ENCODE measurements at places on chromosomes 3 and 15.

- DNase-seq = no peak
These were observed 18.0 kb downstream of the TNIK start for GRCh38 chr3:171442184-171442583.

- DNase-seq = no peak
These were observed 3.3 kb upstream of the SKIC8 start for GRCh38 chr15:78302579-78303312.

GRCh38 chr3:157261000-157261399 lies 101.1 kb upstream of the CCNL1 start:
- no peak for DNase-seq

- no peak for DNase-seq
These were observed 262.7 kb downstream of the ZBTB20 start for GRCh38 chr3:114884213-114884923.

GRCh38 chr3:19547665-19548464 lies 386.2 kb downstream of the EFHB start:
- no peak for DNase-seq

DNA sequence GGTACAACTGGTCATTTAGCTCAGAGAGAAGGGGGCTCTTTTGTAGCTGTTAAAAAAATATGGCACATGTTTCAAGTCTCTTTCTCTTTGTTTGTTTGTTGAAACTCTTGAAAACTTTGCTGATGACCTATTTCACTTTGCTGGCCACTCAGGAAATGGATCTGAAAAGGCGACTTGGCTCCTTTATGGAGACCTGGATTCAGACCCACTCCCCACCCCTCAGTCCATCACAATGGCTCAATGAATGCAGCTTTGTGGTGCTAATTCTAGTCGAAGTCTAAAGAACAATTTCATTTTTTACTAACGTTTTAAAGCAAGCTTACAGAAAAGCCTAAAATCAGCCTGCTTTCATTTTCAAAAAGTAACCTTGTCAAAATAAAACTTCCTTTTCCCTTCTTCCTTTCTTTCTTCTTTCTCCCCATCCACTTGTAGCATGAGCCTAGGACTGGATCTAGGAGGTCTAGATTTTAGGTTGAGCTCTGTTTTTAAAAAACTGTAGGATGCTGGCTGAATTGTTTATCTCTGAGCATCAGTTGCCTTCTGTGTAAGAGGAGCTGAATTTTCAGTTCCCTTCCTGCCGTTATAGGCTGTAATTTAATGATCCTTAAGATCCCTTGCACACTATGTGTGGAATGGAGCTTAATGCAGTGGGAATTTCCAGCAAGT lies 165.5 kb upstream of the FEZF2 start:
- no peak for DNase-seq

- DNase-seq = no peak
These were observed 16.9 kb downstream of the IL20RB start for GRCh38 chr3:136974670-136975069.

GRCh38 chr3:354432-354831 lies 157.9 kb downstream of the CHL1 start:
- no peak for DNase-seq

- no peak for DNase-seq
These were observed 29.2 kb downstream of the EPHB3 start for GRCh38 chr3:184590795-184591194.

DNA sequence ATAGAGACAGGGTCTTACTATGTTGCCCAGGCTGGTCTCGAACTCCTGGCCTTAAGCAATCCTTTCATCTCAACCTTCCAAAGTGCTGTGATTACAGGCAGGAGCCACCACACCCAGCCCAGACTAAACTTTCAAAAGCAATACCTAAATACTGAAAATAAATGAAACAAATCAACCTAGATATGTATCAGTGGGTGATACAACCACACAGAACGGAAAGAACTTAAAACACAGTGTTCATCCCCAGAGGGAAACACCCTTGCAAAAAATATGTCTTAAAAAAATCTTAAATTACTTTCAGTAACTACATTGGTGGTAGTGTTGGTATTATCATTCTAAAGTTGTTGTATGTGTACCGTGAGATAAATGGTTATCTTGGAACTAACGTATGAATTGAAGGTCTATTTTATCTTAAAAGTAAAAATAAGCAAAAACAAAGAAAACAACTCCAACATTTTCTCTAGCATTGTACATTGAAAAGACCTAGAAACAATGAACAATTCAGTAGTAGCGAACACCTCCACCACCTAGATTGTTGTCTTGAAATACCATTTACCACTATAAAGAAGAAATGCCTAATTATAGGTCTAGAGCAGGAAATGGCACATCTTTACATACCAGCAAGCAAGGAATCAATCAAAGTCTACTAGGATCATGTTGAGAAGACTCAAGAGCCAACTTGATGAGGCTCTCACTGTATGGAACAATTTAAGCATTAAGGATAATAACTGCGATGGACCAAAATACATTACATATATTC lies 24.7 kb downstream of the SLTM start:
- DNase-seq = no peak

GRCh38 chr15:33894193-33894592 lies 74.1 kb upstream of the CHRM5 start:
- no peak for DNase-seq

DNA sequence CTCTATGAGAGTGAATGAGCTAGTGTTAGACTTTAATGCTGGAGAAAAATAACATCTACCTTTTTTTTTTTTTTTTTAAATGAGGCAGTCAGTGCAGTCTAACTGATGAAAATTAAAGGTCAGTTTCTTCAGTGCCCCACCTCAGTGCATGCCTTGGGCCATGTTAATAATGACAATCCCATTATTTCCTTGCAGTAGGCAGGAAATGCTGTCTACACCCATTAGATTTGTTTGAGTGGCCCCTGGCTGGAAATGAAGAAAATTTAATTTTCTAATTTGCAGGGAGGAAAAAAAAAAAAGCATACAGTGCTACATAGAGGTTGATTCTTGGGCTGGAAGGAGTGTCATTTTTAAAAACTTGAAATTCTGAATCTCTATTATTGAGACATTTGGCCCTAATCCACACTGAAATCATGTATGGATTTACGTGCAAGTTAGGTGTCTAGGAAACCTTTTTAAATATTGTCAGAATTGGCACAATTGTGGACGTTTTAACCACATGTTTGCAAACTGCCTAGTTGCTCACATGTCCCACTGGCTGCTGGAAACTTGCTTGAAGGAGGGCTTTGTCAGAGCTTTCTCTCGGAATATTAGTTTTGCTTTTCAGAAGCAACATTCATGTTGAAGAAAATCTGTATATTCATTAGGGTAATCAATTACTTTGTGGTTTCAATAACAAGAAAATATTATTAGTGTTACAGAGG lies 18.4 kb downstream of the FNDC3B start:
- no peak for DNase-seq

DNA sequence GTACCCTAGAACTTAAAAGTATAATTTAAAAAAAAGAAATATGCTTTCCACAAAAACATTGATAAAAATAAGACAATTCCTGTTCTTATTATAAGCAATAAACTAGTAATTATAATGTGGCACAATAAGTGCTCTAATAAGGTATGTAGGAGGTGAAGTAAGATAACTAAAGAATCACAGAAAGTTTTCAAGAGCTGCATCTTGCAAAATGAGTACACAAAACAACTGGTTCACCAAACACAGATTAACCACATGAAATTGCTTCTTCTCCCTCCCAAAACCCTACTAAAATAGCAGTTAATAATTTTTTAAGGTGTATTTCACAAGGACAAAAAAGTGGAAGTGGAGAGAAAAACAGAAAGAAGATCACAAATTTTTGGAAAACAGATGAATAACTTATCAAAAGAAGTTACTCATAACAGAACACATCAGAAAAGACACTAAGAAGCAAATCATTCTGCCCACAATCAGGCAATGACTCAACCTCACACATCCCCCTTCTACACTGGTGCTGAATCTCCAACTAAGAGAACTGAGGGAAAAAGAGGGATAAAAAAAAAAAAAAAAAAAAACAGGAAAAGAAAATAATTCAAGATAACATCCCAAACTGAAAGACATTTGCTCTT lies 64.2 kb downstream of the TBC1D5 start:
- no peak for DNase-seq

Measured in activated CD4-positive, alpha-beta T cell treated with anti-CD3 and anti-CD28 coated beads for 24 hours (primary cell).